ENCODE measurements at places on chromosomes 11 and 22. TPM values are rescaled to one million over a fixed set of nuclear protein-coding genes. Genes with fewer than 3 reads are reported as not detected.

The APOL1 gene
- total RNA-seq: 2.6 TPM

GRCh38 chr11:1297011-1297575 is 12.3 kb downstream of the TOLLIP start:
- H3K27me3 ChIP-seq: no peaks in the 10 kb centered on the region
- peaks cover 44% of the 10 kb centered on the region for H3K36me3 ChIP-seq
- DNase-seq: peak; percentile 50
- H3K4me1 ChIP-seq: peaks cover 52% of the 10 kb centered on the region
- no peak overlapping the region for H3K4me3 ChIP-seq

The BATF2 gene
- total RNA-seq: 0.38 TPM

- peaks cover 35% of the 10 kb centered on the region for H3K4me1 ChIP-seq
- H3K4me3 ChIP-seq: no peak overlapping the region
- peak; percentile 25 for DNase-seq
Measured at GRCh38 chr11:75145196-75145971, 5.5 kb upstream of the SLCO2B1 start.

DNA sequence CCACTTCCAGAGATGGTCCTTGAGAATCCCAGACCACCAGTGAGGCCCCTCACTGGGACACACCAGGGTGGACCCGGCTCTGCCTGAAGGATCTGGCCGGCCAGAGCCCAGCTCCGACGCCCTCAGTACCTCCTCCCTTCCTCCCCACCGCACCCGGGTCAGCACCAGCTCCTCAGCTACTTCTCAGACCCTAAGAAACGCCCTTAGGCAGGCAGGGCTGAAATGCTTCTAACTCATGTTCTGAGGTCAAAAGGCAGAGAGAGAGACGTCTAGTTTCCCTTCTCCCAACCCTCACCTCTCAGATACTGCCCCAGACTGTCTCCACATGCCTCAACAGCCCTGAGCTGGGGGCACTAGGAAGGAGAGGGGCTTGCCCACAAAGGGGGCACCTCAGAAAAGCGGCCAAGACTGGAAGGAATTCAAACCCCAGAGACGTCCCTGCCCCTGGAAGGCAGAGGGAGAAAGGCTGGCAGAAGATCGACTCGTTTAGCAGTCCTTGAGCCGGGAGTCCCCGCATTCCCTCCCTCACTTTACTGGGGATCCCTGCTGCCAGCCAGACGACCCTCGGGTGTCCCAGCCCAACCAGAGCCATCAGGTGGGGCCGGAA is 539 bp downstream of the USH1C start:
- peaks cover 6% of the 10 kb centered on the region for H3K4me1 ChIP-seq
- peaks cover 49% of the 10 kb centered on the region for H3K27me3 ChIP-seq
- peak overlapping the region; percentile 20 for H3K4me3 ChIP-seq

DNA sequence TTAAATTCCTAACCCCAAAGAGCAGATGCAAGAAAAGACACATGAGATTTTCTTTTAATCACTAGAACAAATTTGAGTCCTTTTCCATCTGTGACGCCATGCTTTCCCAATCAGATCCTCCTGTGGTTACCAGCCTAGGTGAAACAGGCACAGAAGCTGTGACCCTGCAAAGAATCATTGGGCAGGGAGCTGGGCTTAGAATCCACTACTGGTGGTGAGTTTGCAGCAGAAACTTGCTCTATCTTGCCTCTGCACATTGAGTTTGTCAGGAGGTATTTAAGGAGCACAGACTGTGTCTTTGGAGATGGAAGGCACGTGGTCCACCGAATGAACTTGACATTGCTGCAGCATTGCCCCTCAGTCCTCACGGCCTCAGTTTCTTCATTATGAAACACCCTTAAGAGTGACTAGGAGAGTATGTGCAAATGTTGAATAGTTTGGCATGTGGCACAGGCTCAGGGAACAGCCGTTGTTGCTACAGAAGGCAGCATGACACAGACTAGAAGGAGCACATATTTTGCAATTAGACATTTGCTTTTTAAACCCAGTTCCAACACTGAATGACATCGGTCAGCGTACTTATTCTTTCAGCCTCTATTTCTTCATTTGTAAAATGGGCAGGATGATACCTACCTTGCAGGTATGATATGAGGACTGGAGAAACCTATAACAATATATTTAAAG is 127.6 kb downstream of the DBX1 start:
- DNase-seq: no peak
- H3K4me3 ChIP-seq: no peak overlapping the region
- peaks cover 6% of the 10 kb centered on the region for H3K36me3 ChIP-seq
- peaks cover 14% of the 10 kb centered on the region for H3K4me1 ChIP-seq

The TIGD3 gene
- 0.64 TPM for total RNA-seq

GRCh38 chr11:72736452-72737069 is 15.6 kb downstream of the ARAP1 start:
- peaks cover 44% of the 10 kb centered on the region for H3K4me1 ChIP-seq
- no peaks in the 10 kb centered on the region for H3K27me3 ChIP-seq
- peak overlapping the region; percentile 63 for H3K27ac ChIP-seq
- no peak overlapping the region for H3K4me3 ChIP-seq
- DNase-seq: no peak

DNA sequence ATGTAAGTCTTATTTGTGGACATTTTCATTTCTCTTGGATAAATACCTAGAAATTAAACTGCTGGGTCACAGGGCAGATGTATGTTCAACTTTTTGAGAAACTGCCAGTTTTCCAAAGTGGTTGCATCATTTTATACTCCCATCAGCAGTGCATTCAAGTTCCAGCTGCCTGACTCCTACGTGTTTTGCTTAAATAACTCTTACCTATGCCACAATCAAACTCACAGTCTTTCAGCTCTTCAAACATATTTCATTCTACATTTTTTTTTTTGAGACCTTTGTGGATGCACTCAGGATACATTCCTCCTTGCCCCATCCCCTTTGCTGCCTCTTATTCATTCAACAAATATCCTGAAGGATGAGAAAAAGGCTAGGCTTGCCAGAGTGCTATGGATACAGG is 9.2 kb downstream of the TCF20 start:
- H3K27me3 ChIP-seq: no peaks in the 10 kb centered on the region
- no peak for DNase-seq
- H3K4me3 ChIP-seq: no peak overlapping the region
- no peak overlapping the region for H3K27ac ChIP-seq

- no peak overlapping the region for H3K27ac ChIP-seq
- H3K4me1 ChIP-seq: no peaks in the 10 kb centered on the region
- no peak for DNase-seq
- peaks cover 33% of the 10 kb centered on the region for H3K27me3 ChIP-seq
- H3K36me3 ChIP-seq: no peaks in the 10 kb centered on the region
Measured at GRCh38 chr11:133966921-133967598, 10.3 kb upstream of the IGSF9B start.

- H3K36me3 ChIP-seq: no peaks in the 10 kb centered on the region
- peaks cover 2% of the 10 kb centered on the region for H3K27me3 ChIP-seq
- no peak for DNase-seq
Measured at GRCh38 chr11:45252877-45253276, 33.3 kb downstream of the SYT13 start.

DNA sequence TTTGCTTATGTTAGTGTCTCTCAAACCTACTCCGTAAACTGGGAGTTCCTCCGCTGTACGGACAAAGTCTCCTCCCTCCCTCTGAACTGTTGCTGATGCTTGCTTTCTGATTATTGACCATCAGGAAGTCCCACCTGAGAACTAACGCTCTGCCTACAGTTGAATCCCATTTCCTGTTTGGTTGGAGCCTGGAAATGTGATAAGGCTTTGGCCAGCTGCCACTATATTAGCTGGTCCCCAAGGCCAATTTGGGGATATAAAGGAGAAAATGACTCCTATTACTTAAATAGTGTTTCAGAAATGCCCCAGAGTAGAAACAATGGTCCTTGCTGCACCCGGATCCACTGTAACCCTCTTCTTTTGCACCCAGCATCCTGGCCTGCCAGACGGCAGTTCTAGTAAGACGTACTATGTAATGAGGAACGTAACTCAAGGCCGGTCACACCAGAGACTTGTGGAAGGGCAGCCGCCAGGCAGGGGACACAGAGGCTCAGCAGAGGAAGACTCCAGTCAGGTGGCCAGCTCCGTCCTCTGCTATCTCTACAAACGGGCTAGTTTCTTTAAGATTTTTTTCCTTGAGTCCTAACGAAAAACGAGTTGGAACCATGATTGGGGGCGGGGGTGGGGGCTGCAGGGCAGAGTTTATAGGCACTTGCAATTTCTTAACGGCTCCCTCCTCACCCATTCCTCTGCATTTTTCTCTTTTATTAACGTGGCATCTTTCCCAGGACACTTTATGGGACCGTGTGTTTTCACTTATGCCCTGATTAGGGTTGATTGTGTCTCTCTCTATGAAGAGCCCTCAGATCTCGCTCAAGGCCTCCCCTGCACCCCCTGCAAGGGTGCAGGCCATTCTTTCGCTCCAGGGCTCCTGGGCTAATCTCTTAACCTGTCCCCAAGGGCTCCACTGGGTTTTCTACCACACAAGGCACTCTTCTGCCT is 72.8 kb upstream of the CDON start:
- peak overlapping the region; percentile 72 for H3K27ac ChIP-seq
- no peaks in the 10 kb centered on the region for H3K36me3 ChIP-seq
- H3K4me1 ChIP-seq: peaks cover 43% of the 10 kb centered on the region
- H3K4me3 ChIP-seq: no peak overlapping the region
- H3K27me3 ChIP-seq: peaks cover 11% of the 10 kb centered on the region

The CASP4 gene
- total RNA-seq: 127 TPM

The MISFA gene
- total RNA-seq: not detected

DNA sequence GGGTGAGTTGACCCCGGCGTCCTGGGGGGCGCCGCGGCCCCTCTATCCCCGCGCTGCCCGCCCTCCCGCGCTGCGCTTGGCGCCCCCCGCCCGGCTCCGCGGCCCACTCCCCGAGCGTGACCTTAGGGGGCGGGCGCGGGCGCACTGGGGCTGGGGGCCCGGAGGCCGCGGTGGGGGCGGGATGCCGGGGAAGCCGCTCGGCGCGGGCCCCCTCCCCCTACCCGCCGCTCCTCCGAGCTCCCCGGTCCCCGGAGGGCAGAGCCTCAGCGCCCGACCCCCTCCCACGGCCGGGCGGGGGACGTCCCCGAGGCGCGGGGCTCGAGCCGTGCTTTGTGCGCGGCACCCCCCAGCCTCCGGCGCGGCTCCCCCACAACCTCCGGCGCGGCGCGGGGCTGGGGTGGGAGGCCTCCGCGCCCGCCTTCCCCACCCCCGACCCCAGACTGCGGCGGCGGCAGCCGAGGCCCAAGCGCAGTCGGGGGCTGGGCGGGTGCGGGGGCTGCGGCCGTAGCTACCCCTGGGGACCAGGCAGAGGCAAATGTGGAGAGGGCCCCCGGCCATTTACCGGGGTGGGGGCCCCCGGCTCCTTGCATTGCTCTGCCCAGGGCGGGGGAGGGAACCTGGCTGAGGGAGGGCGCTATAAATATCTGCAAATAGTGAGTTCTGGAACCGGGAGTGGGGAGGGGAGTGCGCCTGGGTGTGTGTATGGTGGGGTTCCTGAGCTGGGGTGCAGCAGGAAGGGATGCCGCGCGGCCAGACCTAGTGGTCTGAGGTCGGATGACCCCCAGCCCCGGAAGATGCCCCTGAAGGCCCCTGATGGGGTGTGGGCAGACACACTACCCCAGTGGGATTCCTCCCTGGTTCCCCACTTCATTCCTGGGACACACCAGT is 988 bp downstream of the MGAT3 start:
- H3K4me3 ChIP-seq: peak overlapping the region; percentile 68
- no peak for DNase-seq
- peaks cover 28% of the 10 kb centered on the region for H3K4me1 ChIP-seq
- no peaks in the 10 kb centered on the region for H3K36me3 ChIP-seq

DNA sequence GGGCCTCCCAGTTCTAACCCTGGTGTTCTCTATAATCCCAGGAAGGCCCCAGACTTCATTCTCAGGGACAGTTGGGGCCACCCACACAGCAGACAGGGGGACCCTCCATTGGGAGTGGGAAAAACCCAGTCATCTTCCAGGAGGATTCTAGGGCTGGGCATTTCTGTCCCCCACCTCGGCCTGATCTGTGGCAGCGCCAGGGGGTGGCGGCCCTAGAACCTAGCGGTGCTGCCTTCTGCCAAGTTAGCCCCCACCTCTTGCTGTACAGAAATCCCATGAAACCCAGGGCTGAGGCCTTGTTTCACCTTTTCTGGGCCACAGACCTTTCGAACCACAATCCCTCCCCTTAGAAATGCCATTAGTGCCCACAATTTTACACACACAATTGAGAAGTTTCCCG is 9.6 kb downstream of the CHST1 start:
- peaks cover 59% of the 10 kb centered on the region for H3K27me3 ChIP-seq
- H3K4me3 ChIP-seq: no peak overlapping the region
- peaks cover 11% of the 10 kb centered on the region for H3K4me1 ChIP-seq
- no peak overlapping the region for H3K27ac ChIP-seq

DNA sequence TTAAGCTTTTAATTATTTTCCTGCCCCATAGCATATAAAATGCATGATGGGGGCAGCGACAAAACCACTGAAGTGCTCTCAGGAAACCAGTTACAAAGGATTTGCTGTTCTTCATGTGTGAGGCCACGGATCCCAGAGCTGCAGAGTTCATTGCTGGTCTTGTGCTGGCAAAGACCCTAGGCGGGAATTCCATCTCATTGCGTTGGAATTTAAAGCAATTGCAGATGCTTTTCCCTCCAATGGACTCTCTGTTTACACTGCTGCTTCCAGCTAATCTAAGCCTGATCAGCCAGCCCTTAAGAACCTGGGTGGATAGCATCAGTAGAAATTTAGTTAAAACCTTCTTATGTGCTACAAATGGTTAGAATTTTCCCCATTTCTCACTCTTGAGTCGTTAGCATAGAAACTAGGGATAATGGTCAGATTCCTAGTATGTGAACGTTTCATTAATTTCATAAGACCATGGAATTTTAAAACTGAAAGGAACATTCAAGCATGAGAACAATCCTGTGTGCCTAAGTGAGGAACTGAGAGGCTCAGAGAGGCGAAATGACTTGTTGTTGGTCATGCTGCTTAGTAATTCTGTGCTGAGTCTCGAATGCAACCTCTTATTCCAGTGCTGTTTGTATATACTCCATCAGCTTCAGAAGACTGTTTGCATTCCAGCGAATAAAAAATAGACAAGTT is 36.1 kb upstream of the ADSL start:
- H3K36me3 ChIP-seq: peaks cover 95% of the 10 kb centered on the region
- no peak overlapping the region for H3K4me3 ChIP-seq
- peak overlapping the region; percentile 69 for H3K27ac ChIP-seq

DNA sequence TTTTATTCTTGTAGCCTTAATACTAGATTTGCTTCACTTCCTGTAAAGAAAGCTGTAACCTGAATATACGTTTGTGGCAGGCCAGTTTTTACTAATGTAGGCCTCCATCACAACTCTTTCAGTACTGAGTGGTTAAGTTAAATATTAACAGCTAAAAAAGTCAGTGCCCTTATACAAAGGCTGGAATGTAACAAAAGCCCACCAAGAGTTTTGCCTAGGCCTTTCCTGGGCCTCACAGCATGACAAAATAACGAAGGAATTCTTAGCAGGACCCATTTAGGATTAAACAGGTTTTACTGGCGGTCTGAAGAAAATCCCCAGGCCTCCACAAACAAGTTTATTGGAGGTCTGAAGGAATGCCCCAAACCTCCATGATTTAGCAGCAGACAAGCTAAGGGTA is 43.7 kb downstream of the PIWIL3 start:
- H3K27me3 ChIP-seq: peaks cover 15% of the 10 kb centered on the region
- no peak overlapping the region for H3K4me3 ChIP-seq
- H3K36me3 ChIP-seq: no peaks in the 10 kb centered on the region
- no peak for DNase-seq
- H3K27ac ChIP-seq: no peak overlapping the region

The MMP11 gene
- total RNA-seq: 3.9 TPM

The RAB36 gene
- total RNA-seq: 3.1 TPM

Measured in suprapubic skin (tissue), 4 donors.